ENCODE measurements at places on chromosomes 13 and 19.

- no peak for DNase-seq
These were observed 197.0 kb downstream of the PCDH9 start for GRCh38 chr13:67033170-67033569.

DNA sequence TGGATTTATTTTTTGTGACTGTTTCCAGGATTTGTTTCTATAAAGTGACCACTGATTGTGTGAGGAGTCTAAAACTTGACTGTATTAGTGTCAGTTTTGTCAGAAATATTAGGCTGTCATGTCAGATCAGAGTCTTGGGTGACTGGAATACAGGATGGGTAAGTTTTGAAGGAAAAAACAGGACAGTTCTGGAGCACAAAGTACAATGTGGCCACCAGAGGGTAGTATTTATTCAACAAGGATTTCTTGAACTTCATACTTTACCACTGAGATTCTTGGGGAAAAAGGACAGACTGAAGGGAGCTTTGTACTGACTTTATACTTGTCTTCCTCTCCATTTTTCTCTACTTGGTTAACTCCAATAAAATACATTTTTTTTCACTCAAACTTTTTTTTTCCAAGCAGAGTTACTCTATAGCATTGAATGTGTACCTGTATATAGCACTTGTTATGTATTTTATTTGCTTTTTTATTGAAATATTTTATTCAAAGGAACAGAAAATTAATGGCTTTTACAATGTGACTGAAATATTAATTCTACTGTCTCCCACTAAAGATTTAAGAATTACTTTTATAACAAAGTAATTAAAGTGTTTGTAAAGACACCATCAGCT is 51.1 kb downstream of the LMO7 start:
- no peak for DNase-seq

DNA sequence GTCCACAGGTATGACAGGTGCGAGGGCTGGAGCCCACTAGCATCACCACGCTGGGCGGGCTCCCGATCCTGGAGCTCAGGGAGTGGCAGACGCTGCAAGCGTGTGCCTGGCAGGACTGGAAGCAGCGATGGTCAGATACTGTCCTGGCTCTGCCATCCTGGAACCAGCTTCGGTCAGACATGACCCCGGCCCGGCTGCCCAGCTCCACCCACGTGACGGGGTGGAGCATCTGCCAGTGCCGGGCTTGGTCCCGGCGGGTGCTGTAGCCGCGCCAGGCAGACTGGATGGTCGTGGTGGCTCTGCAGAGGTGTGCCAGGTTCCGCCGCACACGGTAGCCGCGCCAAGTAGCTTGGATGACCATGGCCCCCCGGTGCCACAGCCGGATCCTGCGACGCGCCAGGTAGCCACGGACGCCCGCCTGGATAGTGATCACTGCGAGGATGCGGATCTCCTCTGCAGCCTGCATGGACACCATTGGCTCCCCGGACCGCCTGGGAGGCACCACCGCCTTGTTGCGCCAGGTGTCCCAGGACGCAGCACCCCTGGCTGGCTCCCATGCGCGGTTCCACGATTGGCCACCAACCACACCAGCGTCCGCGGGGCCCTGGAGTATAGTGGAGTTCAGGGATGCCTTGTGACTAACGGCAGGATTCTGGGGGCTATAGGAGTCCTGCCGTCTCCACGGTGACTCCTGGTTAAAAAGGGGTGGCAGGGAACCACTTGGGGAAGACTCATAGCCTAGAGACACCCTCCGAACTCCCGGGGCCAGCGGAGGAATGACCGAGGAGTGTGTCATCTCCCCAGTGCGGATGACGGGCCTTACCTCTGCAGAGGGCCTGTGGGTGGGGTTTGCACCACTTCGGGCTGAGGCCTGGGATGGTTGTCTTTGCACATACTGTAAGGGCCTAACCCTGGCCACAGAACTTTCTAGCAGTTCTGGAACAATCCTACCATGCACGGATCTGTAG is 16.5 kb downstream of the IQCN start:
- no peak for DNase-seq

DNA sequence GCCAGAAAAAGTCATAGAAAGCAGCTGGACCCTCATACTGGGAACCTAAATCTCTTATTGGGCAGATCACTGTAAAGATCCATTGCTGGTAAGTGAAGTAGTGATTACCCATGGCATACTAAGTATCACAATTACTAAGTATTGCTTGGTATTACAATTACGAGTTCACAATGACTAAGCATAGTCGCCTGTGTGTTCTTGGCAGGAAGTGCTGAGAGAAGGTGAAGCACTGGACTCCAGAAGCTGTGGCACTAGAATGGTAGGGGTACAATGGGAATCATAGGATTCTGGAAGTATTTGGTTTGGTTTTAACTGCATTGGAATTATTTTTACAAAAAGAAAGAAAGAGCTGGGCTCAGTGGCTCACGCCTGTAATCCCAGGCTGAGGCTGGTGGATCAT is 20.3 kb downstream of the LGALS16 start:
- no peak for DNase-seq

- no peak for DNase-seq
These were observed 62.9 kb downstream of the TEX26 start for GRCh38 chr13:30995331-30995730.

GRCh38 chr19:3852614-3853254 is 16.1 kb downstream of the ZFR2 start:
- DNase-seq, result peak; percentile 31

DNA sequence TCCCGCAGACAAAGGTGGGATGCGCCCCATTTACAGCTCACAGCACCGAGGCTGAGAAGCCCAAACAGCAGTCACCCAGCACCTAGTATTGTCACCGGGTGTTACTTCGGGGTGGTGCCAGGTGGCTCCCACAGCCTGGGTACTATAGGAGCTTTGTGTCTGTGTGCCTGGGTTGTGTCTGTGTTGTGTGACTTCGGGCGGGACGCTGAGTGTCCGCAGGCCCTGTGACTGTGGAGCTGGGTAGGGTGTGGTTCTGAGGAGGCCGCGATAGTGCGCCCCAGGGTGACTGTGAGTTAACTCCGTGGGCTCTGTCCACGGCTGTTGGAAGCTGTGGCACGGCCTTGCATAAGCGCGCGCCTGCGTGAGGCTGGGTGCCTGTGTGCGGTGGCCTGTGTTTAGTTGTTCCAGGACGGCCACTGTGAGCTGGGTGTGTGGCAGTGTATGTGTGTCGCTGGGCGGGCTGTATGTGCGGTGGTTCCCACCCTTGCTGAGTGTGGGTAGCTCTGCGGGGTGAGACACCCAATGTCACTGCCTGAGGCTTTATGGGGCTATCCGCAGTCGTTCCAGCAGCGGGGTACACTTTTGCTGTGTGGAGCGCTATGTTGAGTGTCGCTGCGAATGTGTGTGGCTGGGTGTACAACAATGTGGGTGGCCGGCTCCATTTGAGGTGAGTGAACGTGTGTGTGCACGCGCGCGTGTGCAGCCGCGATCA is 559 bp upstream of the SSBP4 start:
- no peak for DNase-seq

DNA sequence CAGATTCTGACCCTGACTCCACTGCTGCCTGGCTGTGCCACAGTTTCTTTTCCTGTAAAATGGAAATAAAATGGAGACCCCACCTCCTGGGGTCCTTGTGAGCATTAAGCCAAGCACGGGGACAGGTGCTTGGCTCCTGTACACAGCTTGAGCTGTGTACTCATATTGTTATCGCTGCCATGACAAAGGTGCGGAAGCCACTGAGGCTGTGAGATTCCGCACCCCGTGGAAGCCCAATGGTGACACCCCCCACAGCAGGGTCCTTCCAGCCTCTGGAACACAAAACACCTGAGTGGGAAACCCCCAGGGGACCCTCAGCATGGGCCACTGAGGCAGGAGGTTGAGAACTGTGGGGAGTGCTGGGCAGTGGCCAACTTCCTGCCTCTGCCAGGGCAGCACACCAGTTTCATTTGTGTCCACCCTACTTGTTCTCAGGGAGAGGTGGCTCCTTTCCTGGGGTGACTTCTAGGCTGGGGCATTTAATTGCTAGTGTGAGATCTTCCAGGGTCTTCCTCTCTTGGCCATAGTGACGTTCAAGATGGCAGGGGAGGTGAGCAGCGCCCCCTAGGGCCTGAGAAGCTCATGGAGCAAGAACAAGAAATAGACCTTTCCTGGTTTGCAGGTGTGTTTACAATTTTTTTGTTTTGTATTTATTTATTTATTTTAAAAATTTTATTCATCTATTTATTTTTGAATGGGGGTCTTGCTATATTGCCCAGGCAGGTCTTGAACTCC is 5.4 kb upstream of the JSRP1 start:
- peak; percentile 74 for DNase-seq

DNA sequence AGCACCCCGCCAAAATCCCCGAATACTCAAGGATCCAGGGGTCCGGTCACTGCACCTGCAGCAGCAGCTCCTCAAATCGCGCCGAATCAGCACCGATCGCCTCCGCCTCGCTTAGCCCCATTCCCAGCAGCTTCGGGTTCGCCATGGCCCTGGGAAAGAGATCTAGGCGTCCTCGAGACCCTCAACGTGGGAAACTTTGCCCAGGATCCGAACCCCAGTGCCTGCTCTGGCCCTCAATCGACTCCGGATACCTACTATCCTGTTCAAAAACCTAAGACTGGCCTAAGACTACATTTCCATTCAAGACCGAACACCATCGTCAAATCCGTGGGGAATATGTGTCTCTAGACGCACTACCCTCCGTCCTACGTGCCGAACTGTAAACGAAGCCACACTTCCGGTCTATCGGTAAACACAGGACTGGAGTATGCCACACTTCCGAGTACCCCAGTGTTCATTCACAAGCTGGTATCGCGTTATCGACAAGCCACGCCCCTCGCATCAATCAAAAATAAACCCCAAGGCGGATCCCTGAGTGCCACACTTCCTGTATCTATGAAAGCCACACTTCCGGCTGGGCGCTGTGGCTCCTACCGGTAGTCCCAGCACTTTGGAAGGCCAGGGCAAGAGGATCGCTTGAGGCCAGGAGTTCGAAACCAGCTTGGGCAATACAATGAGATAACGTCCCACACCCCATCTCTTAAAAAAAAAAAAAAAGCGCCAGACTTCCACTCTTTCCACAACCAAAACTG is at the start of gene PIH1D1:
TSS of gene PIH1D1 (minus strand) at position 385 of the 752 bp plus-strand sequence. CDS start at position 145, 240 bp downstream.
- DNase-seq, result peak; percentile 96

GRCh38 chr13:60790620-60791019 is 393.6 kb downstream of the TDRD3 start:
- DNase-seq, result peak; percentile 17

DNA sequence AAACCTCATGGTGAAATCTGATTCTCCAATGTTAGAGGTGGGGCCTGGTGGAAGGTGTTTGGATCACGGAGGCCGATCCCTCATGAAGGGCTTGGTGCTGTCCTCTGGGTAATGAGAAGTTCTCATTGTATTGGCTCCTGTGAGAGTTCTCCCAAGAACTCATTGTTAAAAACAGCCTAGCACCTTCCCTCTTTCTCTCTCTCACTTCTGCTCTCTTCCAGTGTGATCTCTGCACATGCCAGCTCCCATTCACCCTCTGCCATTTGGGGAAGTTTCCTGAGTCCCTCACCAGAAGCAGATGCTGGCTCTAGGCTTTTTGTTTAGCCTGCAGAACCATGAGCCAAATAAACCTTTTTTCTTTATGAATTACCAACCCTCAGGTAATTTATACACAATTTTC is 3.1 kb upstream of the SUCLA2 start:
- no peak for DNase-seq

DNA sequence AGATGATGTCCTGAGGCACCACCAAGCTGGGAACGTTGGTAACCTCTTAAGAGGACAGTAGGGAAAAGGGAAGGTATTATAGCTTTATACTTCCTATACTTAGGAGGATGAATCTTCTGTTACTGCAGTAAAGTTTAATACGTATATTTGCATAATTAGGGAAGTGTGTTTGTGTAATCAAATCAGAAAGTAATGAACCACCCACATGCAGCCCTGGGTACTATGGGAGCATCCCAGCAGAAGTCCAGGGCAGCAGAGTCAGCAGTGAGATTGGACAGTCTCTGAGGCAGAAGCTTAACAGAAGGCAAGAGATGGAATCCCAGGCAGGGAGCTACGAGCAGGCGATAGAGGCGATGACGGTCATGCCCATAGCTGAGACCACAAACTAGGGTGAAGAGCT is 12.5 kb downstream of the SAFB start:
- DNase-seq, result no peak

DNA sequence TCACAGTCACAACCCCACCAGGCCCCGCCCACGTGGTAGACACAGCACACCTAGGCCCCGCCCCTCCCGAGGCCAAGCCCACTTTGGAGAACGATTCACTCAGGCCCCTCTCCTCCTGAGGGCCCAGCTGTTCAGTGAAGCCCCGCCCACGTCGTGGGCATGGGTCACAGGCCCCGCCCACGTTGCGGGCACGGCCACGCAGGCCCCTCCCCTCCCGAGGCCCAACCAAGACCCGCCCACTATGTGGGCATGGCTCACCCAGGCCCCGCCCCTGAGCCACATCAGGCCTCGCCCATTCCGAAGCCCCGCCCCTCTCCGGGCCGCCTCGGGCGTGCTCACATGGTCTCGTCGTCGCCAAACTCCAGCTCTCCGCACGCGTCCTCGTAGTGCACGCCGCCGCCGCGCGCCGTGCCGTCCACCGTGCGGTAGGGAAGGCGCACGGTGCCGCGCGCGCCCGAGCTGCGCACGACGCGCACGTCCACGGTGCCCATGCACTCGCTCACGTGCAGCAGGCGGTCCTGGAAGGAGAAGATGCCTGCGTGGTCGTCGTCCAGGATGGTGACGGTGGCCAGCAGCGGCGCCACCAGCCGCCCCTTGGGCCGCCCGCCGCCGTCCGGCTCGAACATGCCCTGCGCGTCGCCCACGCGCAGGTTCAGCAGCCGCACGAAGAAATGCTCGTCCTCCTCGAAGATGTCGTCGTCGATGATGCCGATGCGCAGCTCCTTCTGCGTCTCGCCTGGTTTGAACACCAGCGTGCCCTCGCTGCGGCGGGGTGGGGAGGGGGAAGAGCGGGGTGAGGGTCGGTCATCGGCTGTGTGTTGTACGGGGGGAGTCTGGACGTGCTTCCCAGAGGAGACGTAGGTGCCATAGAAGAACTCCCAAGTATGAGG is 24.0 kb downstream of the SLC8A2 start:
- peak; percentile 99 for DNase-seq

DNA sequence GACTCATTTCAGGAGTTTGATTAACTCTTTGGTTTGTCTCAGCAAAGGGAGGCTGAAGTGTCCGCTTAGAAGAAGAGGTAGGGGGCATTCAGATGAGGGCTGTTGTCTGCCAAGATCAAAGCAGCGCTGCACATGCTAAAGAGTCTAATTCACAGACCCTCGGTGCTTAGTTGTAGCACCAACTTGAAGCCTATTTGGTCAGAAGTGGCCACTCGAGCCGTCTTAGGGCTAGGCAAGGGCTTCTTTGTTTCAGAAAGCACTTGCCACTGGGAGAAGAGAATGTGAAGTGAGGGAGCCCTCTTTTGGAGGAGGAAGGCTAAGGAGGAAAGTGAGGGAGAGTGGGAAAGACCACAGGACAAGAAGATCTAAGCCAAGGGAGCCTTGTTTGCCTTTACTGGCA is 313.4 kb upstream of the TMTC4 start:
- DNase-seq, result peak; percentile 12
